ENCODE measurements at places on chromosomes 3 and 15.
A peak's percentile ranks its signal among the peaks of the same experiment; 100 is the strongest.

DNA sequence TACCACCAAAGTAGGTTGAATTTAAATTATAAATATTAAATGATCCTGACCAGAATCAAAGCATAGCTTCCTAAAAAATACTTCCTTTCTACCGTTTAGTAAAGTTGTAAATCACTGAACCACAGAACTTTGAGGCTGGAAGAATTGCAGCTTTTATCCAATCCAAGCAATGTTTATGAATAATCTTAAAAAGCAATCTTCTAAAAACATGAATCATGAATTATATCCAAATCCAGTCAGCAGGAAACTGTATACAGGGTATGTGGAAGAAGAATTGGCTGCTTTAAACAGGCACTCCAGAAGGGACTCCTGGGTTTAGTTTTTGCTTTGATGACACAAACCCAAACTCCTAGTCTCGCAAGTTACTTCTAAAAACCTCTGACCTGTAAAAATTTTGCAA is 30.2 kb downstream of the HEG1 start:
- no peak for DNase-seq

DNA sequence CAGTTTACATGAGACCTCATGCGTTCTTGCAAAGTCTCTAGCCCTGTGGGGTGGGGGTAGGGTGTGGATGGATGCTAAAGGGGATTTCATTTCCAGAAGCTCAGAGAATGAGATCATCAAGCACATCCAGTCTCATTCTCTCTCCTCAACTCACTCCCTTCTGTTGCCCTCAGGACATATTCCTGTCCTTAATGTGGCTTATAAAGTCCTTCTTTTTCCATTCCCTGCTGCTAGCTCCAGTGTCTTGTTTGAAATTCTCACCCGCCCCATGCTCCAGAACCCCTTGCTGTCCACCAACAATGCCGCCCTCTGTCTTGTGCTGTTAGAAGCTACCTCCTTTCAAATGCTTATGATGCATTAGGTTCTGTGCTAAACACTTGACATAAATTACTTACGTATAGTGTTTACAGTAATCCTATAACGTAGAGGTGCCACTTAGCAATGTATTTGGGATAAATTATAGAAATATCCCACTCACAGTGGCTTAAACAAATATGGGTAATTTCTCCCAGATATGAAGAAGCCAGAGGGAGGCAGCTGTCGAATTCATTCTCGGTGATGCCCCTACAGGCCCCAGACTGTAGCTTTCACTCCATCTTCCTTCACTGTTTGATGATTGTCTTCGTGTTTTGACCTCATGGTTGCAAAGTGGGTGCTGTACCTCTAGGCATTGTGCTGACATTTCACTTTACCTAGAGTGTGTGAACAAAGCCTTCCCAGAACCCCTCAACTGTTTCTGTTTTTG is 273.1 kb upstream of the TBL1XR1 start:
- no peak for DNase-seq

DNA sequence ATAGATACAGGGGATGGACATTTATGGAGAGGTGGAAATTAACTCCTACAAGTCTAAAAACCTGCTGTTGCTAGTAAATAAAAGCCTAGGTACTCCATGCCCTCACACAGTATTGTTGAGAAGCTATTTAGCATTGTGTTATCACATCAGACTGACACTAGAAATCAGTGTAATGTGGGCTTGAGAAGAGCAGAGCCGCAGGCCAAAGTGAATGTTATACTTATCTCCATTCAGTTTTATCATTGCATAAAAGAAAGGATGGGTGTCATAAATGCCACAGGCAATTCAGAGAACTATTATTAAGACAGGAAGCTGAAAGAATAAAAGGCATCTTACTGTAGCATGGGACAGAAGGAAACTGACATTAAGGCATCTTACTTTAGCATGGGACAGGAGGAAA is 13.7 kb upstream of the ISLR start:
- DNase-seq, result no peak

DNA sequence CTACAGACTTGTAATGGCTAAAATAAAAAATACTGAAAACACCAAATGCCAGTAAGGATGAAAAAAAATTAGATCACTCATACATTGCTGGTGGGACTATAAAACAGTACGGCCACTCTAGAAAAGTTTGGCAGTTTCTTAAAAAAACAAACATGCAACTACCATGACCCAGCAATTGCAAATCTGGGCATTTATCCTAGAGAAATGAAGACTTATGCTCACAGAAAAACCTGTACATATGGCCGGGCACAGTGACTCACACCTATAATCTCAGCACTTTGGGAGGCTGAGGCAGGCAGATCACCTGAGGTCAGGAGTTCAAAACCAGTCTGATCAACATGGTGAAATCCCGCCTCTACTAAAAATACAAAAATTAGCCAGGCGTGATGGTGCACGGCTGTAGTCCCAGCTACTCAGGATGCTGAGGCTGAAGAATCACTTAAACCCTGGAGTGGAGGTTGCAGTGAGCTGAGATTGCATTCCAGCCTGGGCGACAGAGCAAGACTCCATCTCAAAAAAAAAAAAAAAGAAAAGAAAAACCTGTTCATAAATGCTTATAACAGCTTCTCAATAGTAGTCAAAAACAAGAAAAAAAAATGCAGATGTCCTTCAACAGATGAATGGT is 5.6 kb downstream of the TP53BP1 start:
- no peak for DNase-seq

GRCh38 chr3:146044046-146044445 is 116.9 kb downstream of the PLOD2 start:
- DNase-seq, result no peak

DNA sequence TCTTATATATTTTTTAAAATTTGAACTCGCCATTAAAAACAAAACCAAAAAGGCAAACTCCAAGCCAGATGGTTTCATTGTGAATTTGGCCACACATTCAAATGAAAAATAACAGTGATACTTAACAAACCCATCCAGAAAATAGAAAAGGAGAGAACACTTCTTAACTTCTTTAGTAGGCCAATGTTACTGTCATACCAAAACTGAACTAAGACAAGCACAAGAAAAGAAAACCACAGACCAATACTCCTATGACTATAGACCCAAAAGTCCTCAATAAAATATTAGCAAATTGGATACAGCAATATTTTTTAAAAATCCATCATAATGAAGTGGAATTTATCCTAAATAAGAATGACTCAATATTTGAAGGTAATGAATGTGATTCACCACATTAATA is 73.5 kb upstream of the ALDH1A3 start:
- DNase-seq, result no peak

DNA sequence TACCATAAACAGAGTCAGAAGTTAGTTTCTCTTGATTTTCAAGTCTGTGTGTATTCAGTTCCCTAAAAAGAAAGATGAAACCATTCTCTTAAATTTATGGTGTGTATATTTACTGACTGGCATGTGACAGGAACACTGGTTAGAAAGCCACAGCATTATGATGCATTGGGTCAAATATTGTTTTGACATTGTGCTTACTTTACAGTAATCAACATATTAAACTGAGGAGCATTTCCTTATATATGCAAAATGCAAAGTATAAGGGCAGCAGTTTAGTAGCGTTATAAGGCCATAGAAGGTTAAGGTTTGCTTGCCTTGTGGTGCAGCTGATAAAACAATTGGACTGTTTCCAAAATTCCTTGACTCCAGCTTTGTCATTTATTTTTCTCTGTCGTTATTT is 72.9 kb downstream of the EPHA3 start:
- DNase-seq, result no peak

DNA sequence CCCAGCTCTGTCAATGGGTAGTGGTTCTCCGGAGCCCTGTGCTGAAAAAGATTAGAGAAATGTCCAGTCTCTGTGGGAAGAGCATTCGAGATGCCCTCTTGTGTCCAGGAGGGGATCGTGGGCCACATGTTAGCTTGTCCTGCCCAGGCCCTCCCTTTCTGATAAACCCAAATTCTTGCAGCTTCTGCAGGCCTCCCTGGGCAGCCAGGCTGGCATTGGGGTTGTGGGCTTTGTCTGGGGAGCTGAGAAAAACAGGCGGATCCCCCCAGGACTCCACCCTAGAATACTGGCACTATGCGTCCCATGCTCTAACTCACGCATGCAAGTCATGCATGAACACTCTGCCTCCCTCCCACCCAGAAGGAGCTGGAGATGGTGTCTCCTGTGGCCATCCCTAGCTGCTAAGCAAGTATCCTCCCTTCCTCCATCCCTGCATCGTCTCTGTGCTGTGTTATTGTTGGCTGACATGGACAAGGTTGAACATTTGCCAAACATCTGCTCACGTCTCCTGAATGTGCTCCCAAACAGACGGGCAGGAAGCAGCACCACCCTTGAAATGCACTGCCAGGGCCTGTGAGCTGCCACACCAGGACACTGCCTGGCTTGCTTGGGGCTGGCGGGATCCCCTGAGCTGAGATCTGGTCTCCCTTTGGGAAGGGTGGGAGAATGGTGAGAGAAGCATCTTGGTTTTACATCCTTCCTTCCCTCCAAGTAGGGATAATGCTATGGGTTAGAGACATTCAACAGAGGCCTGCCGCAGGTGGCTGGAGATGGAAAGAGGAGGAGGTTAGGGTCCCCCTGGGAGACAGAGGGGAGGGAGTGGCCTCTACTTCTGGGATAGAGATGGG is 26.5 kb downstream of the CFAP161 start:
- DNase-seq, result no peak

DNA sequence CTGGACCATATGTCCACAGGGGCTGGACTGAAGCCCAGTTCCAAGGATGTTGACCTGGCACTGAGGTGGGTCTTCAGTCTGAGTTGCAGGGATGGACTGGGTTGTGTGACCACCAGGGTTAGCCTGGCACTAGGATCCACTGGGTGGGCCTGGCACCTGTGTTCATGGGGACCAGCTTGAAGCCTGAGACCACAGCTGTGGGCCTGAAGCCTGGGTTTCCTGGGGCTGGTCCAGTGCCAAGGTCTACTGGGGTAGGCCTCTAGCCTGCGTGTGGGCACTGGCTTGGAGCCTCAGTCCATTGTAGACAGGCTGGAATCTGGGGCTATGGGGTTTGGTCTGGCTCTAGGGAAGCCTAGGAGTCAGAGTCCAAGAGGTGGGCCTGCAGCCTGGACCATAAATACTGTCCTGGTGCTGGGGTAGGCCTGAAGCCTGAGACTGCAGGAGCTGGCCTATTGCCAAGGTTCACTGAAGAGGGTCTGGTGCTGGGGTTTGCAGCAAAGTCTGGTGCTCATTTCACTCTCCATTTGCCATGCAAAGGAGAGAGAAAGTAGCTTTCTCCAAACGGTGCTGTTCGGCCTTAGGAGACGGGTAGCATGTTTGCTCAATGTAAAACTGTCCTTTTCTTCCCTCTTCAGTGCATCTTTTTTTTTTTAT is 51.2 kb upstream of the TBC1D5 start:
- no peak for DNase-seq

GRCh38 chr3:38157595-38157994 is 7.7 kb upstream of the OXSR1 start:
- no peak for DNase-seq

GRCh38 chr3:132788301-132788671 is 66.1 kb upstream of the NPHP3 start:
- no peak for DNase-seq

- no peak for DNase-seq
These were observed 43.4 kb downstream of the TFDP2 start for GRCh38 chr3:142105991-142106390.

DNA sequence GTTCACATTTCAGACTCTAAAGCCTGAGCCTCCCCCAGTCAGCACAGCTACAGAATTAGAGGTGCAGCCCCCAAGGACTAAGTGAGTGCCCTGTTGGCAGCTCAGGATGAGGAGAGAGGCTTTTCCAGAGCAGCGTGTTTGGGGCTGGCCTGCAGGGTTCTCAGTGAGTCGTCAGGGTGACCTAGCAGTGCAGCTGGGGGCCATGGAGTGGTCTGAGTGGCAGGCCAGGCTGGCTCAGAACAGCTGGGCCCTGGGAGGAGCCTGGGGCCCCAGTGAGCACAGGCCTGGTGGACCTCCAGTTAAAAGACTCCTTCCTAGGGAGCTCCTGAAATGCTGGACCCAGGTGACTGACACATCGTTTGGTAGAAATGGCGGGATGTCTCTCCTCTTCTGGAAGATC is 108.3 kb downstream of the SLC49A4 start:
- DNase-seq, result no peak

DNA sequence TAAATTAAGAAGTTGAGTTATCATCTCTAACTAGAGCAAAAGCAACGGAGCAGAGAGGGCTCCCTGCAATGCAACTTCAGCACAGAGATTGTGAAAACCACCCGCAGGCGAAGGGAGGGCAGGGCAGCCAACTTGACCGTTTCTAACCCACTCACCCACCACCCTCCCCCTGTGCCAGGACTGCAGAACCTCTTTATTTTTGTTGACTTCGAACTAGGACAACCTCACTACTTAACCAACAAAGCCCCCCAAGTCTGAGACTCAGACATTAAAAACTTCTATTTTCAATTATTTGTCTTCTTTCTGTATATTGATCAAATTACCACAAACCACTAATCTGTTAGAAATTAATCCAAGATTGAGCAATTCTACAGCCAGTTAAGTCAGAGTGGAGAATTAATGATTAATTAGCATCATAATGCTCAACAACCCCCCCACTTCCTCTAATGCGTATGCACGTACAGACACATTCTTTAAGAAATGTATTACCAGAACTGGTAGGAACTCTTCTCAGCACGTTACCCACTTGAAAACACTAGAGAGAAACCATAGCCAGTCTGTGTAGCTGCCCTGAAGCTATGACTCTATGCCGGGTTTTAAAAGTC is 2.0 kb downstream of the MGLL start:
- peak; percentile 79 for DNase-seq

GRCh38 chr15:50110285-50110684 is 8.7 kb downstream of the ATP8B4 start:
- DNase-seq, result no peak

- DNase-seq, result no peak
These were observed 132.6 kb upstream of the PROK2 start for GRCh38 chr3:71917545-71917944.

DNA sequence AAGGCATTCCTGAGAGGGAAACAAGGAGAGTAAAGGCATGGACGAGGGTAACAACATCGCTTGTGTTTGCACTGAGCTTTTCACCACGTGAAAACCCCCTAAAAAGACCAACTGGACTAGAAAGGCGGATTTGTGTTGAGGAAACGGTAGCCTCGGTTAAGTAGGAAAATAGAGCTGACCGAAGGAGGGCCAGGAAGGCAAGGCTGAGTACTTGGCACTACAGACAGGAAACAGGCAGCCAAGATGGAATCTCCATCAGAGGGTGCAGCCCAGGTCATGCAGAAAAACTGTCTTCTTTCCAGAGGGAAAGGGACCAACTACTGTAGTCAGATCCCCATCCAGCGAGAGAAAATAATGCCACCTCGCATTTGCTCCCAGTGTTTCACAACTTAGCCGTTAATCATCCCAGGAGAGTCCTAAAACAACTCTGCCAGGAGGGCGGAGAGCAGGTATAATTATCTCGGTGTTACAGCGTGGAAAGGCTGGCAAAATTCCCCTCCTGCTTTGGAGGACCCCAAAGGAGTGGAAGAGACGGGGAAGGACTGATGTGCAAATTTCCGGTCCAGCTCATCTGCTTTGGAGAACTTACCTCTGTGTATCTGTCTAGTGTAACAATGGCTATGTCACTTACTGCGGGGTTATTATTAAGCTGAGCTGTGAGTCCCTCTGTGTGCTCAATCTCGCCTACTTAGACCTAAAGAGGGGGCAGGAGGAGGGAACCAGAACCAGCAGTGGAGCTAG is 77.2 kb downstream of the MYO1E start:
- DNase-seq, result peak; percentile 77

- no peak for DNase-seq
These were observed 8.7 kb downstream of the SPSB4 start for GRCh38 chr3:141059816-141060215.
